ENCODE measurements at places on chromosomes 2 and 18.

- no peak for DNase-seq
Observed at GRCh38 chr2:241617431-241618154, 19.4 kb downstream of the THAP4 start.

GRCh38 chr2:130355578-130356431 lies at the start of gene PTPN18:
Gene PTPN18 (plus strand): TSS chr2:130356056. CDS start chr2:130356108, 52 bp downstream.
- peak; percentile 92 for DNase-seq

- DNase-seq, result no peak
Observed at GRCh38 chr18:73563901-73564472, 583.6 kb downstream of the FBXO15 start.

DNA sequence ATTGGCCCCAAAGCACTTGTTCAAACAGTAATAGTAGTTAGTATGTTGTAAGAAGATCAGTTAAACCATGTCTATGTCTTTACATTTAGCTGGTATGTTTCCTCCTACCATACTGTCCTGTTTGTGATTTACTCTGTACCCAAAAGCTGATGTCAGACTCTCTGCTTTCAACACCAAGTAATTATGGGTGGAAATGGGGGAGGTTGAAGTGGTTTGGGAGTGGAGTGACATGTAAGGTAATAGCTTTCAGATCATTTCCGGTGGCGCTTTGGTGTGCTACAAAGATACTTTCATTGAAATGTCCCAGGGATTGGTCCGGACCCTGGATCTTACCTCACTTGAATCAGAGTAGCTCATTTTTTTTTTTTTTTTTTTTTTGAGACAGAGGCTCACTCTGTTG lies 39.7 kb upstream of the TGIF1 start:
- DNase-seq, result no peak

DNA sequence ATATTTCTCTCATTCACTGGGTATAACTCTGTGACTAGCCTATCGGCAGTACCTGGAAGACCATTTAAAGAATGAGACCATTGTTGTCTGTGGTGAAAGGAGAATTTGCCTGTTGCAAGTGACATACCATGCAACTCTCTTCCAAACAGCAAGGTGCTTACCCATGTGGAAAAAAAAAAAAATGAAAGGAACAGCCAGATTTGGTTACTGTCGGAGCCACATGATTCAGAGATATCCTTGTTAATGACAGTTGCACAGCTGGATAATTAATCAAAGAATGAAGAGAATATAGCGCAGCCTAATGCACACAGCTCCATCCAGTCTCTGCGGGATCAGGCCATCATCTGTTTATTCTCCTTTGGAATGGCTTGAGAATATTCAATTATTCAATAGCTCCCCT lies 141.8 kb downstream of the HRH4 start:
- DNase-seq, result no peak

GRCh38 chr18:57635003-57635822 lies 13.6 kb upstream of the NARS1 start:
- DNase-seq, result no peak

DNA sequence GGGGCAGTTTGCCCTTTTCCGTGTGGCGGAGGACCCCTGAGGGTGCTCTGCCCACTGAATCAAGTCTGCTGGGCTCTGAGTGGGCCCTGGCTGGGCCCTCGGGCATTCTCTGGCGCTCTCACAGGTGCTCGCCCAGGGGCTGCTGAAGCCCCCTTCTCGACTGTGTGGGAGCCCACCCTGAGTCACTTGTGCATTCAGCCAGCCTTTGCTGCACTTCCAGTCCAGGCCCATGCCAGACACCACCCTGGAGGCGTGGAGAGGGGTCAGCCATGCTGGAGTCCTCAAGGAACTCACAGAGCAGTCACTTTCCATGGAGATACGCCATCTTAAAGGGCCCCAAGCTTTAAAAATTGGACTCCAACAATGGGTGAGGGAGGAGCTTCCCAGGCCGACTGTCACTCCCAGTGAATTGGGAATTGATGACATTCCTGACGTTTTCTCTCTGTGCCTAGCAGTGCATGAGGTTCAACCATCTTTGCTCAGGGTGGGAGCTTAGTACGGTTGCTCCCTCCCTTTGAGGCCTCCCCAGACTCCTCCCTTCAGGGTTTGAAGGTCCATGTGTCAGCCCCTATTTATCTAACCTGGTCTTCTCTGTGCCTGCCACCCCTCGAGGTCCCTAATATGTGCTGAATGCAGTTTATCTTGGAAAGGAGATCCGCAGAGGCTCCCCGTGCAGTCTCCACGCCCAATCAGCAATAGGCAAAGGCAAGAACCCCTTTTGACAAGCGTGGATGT lies 71.8 kb upstream of the HS6ST1 start:
- no peak for DNase-seq

- DNase-seq, result no peak
Observed at GRCh38 chr18:63779386-63779785, 4.2 kb downstream of the SERPINB7 start.

DNA sequence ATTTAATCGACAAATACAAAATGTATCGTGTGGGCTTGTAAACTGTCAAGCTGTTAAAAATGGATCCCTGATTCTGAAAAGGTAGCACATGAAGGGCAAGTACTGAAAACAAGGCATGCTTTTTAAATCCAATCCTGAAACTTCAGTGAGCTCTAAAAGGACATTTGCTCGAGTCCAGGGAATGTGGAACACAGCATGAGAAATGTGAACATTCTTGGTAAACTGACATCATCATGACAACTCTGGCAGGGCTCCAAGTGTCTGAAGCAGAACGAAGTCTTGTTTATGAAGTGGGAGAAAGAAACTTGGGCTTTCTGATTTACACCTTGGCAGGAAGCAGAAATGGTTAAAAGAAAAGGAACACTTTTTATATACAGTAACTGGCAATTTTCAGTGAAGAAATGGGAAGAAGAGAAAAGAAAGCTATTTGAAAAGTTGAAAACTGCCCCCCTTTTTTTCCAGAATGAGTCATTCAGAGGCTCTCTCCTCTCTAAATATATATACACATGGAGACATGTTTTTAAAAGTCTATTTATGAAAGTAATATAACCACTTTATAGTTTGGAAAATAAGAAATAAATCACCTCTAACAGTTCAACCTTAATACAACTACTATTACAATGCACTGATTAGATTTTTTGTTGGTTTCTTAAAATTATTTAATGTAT lies 120.8 kb downstream of the GAREM1 start:
- peak; percentile 55 for DNase-seq

DNA sequence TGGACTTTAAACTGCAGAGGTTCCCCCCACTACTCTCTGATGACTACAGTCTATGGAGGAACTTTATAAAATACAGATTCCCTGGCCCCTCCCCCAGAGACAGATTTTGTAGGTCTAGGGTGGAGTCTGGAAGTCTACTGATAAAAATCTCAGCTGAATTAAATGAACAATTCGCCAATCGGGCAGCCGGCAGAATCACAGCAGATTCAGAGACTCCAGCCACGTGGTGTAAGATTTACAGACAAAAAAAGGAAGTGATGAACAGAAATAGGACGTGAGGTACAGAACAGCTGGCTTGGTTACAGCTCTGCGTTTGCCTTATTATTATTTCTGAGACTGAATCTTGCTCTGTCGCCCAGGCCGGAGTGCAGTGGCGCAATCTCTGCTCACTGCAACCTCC lies 21.4 kb upstream of the MTA3 start:
- DNase-seq, result no peak

DNA sequence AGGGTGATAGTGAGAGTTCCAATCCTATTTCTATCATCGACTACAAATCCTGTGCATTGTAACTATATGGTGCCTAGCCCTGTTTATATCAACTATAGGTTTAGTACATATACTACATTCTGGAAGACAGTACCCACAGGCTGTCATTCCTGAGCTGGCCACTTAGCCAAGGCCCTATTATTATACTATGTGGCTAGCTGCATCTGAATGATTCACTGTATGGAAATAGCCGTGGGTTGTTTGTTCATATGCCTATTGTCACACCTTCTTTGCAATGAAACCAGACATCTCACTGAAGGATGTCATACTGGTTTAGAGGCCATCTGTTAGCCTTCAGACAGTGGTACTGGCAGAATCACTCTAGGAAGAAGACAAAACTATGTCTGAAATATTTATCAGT lies 62.3 kb upstream of the FSIP2 start:
- no peak for DNase-seq

- peak; percentile 50 for DNase-seq
Observed at GRCh38 chr2:204842661-204843485, 297.6 kb downstream of the PARD3B start.

DNA sequence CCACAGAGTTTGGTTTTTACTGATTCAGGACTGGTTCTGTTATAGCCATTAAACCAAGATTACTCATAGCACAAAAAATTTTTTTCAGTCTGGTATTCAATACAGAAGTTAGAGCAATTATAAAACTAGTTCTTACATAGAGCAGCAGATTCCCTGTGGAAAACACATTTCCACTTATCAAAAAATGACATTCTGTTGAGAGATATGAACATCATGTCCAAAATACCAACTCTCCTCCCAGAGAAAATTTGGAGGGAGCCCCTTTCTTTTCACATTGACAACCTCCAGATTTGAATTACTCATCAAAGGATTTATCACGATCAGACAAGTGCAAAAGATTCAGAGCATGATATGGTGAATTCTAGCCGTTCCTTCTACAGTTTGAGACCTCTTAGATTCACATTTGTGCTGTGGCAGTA lies 126.8 kb upstream of the SERPINE2 start:
- DNase-seq, result no peak

DNA sequence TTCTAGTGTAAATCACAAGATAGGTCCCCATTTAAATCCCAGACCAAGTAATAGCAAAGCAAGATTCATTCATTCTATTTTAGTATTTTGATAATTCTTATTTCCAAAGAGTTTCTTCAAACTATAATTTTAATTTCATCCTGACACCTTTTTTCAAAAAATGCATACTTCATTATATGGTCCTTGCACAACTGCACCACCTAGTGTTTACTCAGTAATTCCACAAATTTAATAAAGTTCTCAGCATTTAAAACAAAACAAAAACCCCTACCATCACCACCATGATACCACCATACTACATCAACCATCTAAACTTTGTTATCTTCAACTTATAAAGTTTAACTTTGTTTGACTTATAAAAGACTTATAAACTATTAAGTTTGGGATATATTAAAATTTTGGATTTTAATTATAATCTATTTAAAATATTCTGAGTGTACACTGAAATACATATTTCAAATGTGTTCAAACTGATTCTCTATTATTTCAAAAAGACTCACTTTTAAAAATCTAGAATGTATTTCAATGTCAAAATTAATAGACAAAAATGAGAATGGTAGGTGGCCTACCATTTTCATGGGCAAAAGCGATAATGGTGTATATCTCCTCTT lies 44.2 kb downstream of the WDPCP start:
- no peak for DNase-seq

DNA sequence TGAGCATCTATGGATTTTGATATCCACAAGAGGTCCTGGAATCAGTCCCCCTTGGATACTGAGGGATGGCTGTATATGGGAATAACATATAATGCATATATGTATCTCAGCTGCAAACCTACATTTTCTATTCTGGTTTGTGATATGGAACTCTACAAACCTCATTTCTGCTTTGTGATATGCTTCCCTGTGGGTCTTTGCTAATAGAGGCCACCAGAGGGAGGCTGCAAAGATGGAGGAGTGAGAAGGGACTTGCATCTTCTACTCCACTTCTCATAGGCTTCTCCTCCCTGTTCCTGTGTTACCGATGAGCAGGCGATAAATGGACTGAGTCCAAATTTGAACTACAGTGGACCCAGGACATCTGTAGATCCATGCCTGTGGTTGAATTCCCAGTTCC lies 37.8 kb downstream of the ARID5A start:
- no peak for DNase-seq

GRCh38 chr18:80006724-80007123 lies 18.4 kb upstream of the TXNL4A start:
- no peak for DNase-seq

DNA sequence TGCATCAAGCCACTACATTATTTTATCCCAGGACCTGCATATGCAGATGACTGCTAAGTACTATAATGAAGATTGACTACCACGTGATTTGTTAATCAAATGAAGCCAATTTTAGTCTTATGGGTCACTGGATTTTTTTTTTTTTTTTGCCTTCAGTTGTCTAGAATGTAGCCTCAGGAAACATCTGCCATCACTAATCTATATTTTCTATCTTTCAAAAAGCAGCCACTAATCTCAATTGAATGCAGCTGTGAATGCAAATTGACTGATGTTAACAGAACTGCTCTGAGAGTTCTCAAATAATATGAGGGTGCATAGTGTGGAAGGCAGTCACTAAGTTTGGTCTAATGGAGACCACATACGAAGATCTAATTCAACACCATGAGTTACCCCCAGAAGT lies 106.3 kb downstream of the ABCA12 start:
- DNase-seq, result no peak

DNA sequence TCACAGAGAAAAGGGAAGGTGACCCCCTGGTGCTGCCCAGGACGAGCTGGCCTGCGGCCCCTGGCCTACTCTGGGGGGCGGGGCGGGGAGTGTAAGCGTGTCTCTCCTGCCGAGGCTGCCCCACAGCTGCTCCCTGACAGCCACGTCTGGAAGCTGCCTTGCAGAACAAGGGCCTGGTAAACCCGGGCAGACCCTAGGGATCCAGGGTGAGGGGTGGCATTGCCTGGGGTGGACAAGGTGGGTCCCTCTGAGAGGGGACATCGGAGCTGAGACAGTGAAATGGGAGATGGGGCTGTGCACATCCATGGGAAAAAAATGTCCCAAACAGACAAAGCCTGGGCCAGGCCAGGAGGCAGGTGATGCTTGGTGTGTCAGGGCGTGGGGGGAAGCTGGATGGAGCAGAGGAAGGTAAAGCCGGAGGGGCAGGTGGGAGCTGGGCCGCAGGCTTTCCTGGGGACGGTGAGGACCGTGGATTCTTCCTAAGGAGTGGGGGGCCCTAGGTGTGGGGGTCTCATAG lies 66.0 kb upstream of the HDAC4 start:
- DNase-seq, result no peak

GRCh38 chr2:54528311-54528955 lies 72.3 kb downstream of the SPTBN1 start:
- DNase-seq, result no peak

GRCh38 chr2:225040142-225040541 lies 2.1 kb downstream of the DOCK10 start:
- no peak for DNase-seq

DNA sequence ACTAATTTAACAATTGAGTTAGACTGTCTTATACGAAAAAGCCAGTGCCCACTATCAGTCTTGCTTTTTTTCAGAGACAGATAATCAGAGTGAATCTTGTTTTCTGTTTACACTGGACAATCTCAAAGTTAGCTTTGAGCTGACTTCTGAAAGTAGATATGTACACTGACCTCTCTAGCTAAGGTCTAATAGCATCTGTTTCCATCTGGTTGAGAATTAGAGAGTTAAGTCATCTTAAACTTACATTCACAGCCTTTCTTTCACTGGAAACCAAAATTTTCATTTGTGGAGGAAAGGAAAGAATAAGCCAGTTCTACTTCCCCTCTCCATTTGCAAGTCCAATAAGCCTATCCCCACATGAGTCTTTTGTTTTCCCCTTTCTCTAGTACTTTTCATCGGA lies 89.3 kb downstream of the VRK2 start:
- no peak for DNase-seq
